ENCODE measurements at places on chromosomes 3 and 15.

DNA sequence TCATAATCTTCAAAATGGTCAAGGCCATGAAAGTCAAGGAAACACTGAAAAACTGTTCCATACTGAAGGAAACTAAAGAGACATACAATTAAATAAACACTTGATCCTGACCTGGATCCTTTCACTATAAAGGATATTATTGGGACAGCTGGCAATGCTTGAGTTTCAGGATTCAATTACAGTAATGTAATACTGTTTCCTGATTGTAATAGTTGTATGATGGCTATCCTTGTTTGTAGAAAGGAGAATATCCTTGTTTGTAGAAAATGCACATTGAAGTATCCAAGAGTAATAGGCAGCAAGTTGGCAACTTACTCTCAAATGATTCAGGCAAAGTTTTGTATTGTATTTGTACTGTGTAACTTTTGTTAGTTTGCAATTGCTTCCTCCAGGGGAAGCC lies 4.6 kb downstream of the CIDEC start:
- DNase-seq = peak; percentile 61

- no peak for DNase-seq
These were observed 138.3 kb downstream of the LRIG1 start for GRCh38 chr3:66362541-66362941.

- no peak for DNase-seq
These were observed 29.2 kb upstream of the ARRDC4 start for GRCh38 chr15:97931314-97931713.

DNA sequence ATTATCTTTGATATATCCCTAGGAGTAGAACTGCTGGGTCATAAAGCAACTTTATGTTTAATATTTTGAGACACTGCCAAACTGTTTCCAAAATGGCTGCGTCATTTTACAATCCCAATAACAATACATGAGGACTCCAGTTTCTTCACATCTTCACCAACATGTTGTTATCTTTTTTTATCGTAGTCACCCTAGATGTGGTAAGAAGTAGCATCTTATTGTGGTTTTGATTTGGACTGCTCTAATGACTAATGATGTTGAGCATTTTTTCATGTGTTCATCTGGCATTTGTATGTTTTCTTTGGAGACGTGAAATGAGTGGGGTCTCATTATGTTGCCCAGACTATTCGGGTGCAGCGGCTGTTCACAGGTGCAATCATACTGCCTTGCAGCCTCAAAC lies 83.8 kb downstream of the MAP4 start:
- DNase-seq = no peak

- DNase-seq = peak; percentile 68
These were observed 49.7 kb downstream of the SEMA5B start for GRCh38 chr3:122977746-122978466.

DNA sequence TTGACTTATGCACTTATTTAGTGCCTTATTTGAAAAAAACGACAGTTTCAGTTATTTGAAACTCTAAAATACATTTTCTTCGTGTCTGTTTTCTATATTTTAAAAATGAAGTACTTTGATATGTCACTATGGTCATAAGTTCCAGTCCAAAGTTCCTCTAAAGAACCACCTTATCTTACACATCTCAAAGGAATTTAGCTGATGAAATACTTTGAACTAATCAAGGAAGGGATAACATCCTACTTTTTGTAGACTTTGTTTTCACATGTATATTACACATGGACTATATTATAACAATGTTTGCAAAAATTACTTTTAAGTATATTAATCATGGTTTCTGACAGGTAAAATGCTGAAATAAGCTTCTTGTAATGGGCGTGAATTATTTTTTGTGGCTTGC lies 265.8 kb upstream of the ZNF717 start:
- DNase-seq = no peak

GRCh38 chr3:127157171-127157828 lies 35.6 kb upstream of the PRR23E start:
- peak; percentile 90 for DNase-seq

DNA sequence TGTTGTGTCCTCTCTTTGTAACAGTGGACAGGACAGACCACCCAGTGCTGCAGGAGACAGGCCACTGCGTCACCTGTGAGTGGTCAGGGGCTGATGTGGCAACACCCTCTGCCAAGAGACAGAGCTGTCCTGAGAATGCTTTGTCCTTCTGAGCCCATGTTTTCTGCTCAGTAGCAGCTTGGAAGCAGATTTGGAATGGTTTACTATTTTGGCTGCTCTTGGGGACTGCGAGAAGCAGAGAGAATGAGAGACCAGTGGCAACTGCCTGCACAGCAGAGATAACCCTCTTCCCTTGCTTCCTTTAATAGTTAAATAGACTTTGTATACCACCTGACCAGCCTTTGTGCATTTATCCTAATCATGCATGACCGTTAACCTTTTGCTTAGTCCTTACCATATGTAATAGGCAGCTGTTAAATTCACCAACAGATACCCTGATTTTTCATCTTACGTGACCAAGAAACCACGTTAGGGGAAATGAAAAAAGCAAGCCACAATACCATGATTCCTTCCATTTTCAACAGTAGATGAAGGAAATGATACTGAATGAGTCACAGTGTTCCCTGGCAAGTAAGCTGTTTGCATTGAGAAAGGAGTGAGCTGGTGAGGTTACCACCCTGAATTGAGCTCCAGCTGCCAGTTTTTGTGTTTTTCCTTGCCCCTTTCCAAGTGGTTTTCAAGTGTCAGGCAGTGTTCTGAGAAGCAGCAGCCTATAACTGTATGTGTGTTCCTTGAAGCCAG lies 35.5 kb downstream of the B3GALNT1 start:
- DNase-seq = peak; percentile 44

GRCh38 chr3:177813322-177813721 lies 616.0 kb upstream of the TBL1XR1 start:
- DNase-seq = no peak

DNA sequence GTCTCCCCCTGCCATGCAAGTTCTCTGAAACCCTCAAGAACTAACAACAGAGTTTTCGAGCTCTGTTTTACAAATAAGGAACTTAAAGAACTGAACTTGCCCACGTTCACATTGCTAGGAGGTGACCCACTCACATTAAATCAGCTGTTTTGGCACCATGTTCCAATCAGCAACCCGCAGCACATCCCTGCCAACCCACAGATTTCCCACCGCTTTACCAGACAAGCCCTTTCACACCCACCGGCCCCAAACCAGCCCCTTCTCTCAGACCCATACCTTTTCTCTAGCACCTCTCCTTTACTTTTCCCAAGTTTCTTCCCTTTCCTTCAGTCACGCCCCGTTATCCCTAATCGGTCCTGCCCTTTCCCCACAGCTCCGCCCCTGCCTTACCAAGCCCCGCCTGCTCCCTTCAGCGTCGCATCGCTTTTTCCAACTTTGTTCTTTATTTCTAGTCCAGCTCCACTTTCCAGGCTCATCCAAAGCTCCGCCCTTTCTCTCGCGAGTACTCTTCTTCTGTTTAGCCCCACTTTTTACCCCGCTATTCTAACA lies 804 bp upstream of the BRPF1 start:
- DNase-seq = no peak

DNA sequence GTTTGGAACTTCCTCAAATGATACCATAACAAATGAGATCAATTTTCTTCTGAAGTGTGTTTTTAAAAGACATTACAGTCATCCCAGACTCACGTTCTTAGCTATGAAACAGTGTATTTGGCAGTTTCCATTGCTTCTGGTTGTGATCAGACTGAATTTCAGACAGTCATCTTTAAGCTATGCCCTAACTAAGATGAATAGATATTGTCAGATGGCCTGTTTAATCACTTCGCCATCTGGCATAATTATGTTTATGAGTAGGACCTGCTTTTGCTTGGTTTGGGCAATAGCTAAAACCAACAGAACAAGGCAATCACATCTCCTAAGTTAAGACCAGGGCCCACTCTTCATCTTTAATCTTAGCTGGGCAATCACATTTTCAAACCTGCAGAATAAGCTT lies 313.1 kb downstream of the SV2B start:
- peak; percentile 93 for DNase-seq

DNA sequence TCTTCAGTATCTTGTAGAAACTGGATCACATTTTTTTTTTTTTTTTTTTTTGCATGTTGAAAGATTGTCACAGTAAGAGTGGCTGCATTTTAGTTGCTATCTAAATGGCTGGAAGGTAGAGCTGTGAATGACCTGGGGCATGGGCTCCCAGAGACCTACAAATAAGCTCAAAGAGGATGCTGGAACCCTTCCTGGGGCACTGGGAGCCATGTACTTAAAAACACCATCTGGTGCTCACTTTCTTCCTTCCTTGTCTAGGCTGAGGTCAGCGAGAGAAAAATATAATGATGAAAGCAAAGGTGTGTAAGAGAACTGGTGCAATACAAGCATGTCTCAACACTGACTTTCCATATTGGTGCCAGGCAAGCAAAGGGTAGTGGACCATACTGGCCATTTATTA lies 323.9 kb downstream of the SV2B start:
- DNase-seq = peak; percentile 29

DNA sequence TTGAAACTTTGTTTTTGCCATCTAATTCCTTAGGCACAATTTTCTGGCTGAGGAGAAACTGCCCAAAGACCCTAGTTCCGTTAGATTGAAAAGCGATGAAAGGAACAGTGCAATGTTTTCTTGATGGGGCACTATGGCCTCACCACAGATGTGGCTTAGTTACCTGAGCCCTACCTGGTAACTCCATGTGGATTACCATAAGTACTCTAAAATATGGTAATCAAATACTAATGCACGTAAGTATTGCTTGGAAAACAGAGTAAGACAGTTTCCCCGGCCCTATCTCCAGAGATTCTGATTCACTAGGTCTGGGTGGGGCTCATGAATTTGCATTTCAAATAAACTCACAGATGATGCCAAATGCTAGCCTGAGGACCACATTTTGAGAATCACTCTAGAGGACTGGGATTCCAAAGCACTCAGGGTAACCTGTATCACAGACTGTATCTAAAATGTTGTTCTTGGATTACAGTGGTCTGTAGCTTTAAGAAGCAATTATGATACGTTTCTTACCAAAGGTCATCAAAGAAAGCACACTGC lies 806.3 kb downstream of the FHIT start:
- no peak for DNase-seq

- DNase-seq = no peak
These were observed 207.2 kb downstream of the TBC1D5 start for GRCh38 chr3:17535274-17535673.

- no peak for DNase-seq
These were observed 37.9 kb upstream of the SLCO2A1 start for GRCh38 chr3:134067531-134068161.

All from NCI-H2171 treated with DMSO at 0.1 percent for 48 hours (cell line).